ENCODE measurements at places on chromosomes 13 and 19. TPM values are rescaled to one million over a fixed set of nuclear protein-coding genes. Genes with fewer than 3 reads are reported as not detected.
A peak's percentile ranks its signal among the peaks of the same experiment; 100 is the strongest.

Gene TMEM221
- not detected for total RNA-seq

Gene OVOL3
- not detected for total RNA-seq

Gene KLK12
- not detected for total RNA-seq

Gene CAPN12
- total RNA-seq = 0.14 TPM

- DNase-seq = no peak
Measured at GRCh38 chr19:7976461-7976860, 29.0 kb downstream of the ELAVL1 start.

GRCh38 chr19:34096020-34096915 lies 76.0 kb upstream of the LSM14A start:
- DNase-seq = peak; percentile 50

Gene MEDAG
- total RNA-seq = not detected

DNA sequence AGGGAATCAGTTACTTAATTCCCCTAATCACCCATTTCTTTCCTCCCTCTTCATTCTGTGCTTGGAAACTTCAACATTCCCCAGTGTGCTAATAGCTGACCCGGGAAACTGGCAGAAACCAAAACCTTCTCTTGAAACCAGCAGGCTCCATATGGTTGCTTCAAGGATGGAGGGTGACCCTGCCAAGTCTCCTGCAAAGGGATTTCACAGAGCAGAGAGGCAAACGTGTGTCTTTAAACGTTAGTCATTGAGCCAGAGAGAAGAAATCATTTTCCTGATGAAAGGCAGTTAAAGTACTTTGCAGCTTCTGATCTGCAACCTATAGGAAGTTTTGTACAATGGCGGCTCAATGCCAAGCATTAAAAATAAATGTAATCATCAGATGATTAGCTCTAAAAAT lies 220.9 kb downstream of the POU4F1 start:
- DNase-seq = no peak

GRCh38 chr13:93814658-93815057 lies 588.1 kb downstream of the GPC6 start:
- DNase-seq = no peak

GRCh38 chr13:99686944-99687411 lies 185.7 kb downstream of the TM9SF2 start:
- no peak for DNase-seq

- DNase-seq = no peak
Measured at GRCh38 chr13:75882261-75882660, 246.1 kb downstream of the LMO7 start.

GRCh38 chr13:28356561-28357021 lies 138.3 kb downstream of the FLT1 start:
- DNase-seq = no peak

DNA sequence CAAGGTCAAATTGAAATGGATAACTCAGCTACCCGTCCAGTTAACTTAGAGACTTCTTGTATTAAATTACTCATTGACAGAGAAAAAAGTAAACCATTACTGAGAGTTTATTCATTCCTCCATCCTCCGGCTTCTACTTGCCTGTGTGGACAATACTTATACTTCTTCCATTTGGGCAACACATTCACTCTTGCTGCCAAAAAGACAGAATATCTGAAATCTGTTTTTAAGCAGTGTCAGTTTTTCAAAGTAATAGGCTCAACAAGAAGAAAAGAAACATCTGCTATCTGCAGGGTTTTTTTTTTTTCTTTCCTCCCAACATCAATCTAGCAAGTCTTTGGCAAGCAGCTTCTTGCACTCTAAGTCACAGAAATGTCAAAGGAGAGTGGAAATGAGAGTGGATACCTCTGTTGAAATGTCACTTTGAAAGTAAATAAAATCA lies 1142.8 kb downstream of the PCDH9 start:
- DNase-seq = no peak

- DNase-seq = no peak
Measured at GRCh38 chr19:1655131-1655981, 2.9 kb upstream of the TCF3 start.

- DNase-seq = peak; percentile 62
Measured at GRCh38 chr19:33302175-33302973, at the start of gene CEBPA. CEBPA (minus strand) TSS chr19:33302534; CDS start chr19:33302414, 120 bp downstream.

Gene GNG7
- not detected for total RNA-seq

Gene ZNF569
- total RNA-seq = 3.2 TPM

DNA sequence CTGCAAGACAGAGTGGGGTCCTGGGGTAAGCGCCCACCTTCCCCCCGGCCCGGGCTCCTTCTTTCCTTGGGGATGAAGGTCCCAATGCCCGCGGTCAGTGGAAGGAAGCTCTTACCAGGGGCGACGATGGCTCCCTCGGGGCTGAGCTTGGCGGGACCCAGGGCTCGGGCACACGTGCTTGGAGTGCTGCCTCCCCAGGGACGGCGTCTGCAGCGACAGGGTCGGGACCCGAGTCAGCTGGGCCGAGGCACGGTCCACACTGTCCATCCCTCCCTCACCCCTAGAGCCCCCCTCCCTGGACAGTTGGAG lies 3.5 kb downstream of the JSRP1 start:
- no peak for DNase-seq

GRCh38 chr19:7349961-7350711 lies 1.4 kb downstream of the ARHGEF18 start:
- no peak for DNase-seq

Gene TGFBR3L
- total RNA-seq = 0.70 TPM

Gene KLK13
- total RNA-seq = not detected

DNA sequence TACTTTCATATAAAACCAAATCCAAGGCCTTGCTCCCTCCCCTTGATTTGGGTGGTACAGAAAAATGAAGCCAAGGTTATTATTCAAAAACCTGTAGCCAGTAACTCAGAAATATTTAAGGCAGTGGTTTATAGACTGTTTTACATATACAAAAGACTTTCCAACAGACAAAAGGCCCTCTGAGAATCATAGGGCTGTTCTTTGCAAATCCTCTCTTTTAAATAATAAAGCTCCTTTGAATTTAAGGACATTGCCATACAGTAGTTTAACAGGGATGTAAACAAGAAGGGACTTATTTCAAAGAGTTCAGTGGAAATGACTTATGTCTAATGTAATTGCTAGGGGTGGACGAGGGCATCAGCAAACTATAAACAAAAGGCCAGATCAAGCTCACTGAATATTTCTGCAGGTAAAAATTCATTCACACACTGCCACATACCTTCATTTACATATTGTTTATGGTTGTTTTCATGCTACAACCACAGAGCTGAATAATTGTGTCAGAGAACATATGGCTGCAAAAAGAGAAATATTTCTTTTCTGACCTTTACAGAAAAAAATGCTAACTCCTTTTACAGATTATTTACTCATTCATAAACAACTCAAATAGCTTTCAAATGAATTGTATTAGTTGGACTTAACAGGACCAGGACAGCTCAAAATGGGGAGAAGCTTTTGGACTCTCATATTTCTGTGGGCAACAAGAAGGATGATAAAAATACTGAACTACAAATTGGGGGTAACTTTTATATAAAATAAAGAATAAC lies 665.6 kb downstream of the SLITRK1 start:
- DNase-seq = no peak

- DNase-seq = no peak
Measured at GRCh38 chr13:97914540-97914939, 38.9 kb upstream of the IPO5 start.

DNA sequence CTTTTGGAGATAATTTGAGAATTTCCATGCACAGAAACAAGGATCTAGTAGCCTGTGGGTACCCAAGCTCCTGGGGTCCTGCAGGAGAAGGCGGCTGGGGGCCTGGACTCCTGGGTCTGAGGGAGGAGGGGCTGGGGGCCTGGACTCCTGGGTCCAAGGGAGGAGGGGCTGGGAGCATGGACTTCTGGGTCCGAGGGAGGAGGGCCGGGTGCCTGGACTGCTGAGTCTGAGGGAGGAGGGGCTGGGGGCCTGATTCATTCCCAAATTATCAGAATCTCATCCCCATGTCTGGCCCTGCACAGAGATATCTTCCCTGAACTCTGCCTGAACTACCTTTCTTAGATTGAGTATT lies 520 bp upstream of the RDH13 start:
- no peak for DNase-seq

- DNase-seq = no peak
Measured at GRCh38 chr13:74090869-74091605, 43.2 kb downstream of the KLF12 start.

DNA sequence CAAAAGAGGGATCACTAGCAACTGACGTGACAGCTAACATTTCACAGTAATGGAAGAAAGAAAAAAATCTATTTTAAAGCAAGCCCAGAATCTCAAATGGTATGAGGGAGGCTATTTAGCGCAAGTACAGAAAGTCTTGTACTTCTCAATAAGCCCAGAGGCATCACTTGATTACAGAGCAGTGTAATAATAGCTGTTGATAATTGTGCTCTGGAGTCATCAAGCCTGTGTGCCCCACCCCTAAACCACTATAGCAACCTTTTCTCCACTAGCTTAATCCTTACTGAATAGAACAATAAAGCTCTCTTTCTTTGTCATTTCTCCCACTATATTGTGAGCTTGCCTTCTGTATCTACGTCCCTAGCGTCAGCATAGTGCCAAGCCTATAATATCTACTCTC lies 56.6 kb downstream of the FREM2 start:
- no peak for DNase-seq

GRCh38 chr13:53460796-53461195 lies 432.2 kb downstream of the OLFM4 start:
- no peak for DNase-seq

- no peak for DNase-seq
Measured at GRCh38 chr19:38020311-38020710, 113.3 kb downstream of the SIPA1L3 start.

DNA sequence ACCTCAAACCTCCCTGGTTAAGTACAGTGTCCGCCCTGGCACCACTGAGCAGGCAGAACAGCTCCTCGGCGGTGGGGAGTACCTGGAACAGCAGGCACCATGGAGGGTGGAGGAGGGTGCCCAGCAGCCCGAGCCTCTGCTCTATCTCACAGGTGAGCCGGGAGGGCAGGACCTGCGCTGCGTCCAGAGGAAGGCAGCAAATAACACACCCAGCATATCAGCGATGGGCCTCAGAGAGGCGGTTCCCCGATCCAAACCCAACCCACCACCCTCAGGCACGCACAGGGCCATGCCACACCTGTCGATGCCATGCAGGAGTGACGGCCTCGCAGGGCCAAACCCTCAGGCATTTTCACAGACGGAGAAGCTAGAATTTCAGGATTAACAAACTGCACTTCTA lies 11.8 kb downstream of the PEPD start:
- no peak for DNase-seq

GRCh38 chr19:49911381-49912145 lies 14.9 kb upstream of the IL4I1 start:
- no peak for DNase-seq

GRCh38 chr13:48749699-48750473 lies 96.2 kb downstream of the CYSLTR2 start:
- peak; percentile 99 for DNase-seq

Data from HT1080 (cell line).